Suppressor macrophage (primary cell): ENCODE measurements at places on chromosomes 16 and 17.

DNA sequence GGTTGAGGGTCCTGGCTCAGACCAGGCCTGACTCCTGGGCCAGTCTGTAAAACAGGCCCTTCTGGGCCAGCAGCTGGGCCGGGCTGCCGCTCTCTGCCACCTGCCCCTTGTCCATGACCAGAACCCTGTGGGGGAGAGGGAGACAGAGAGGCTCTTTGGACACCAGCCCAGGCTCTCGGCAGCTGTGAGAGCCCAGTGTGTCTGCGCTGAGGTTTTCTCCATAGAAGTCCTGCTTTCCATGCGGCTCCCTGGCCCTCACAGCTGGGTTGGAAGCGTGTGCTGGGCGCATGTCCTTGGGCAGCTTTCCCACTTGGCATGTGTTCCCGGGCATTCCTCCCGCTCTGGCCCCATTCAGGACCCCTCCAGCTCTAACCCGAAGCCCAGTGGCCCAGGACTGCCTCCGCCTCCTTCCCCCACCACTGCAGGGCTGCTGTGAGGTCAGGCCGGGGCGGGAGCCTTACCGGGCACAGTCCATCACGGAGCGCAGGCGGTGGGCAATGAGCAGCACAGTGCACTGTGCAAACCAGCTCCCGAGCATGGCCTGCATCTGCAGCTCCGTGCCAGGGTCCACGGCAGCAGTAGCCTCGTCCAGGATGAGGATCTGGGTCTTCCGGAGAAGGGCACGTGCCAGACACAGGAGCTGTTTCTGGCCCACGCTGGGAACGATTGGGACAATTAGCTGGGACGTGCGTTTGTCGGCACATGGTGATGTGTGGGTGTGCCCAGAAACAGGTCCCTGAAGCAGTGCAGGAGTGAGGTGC, 73.0 kb downstream of the ABCC6 start:
- DNase-seq: no peak

- no peak for DNase-seq
Measured at GRCh38 chr16:6483469-6484033, 849.1 kb upstream of the RBFOX1 start.

- peak; percentile 89 for DNase-seq
Measured at GRCh38 chr16:2473999-2474876, 689 bp upstream of the TBC1D24 start.

- DNase-seq: no peak
Measured at GRCh38 chr16:69476920-69477443, 52.6 kb downstream of the CYB5B start.

DNA sequence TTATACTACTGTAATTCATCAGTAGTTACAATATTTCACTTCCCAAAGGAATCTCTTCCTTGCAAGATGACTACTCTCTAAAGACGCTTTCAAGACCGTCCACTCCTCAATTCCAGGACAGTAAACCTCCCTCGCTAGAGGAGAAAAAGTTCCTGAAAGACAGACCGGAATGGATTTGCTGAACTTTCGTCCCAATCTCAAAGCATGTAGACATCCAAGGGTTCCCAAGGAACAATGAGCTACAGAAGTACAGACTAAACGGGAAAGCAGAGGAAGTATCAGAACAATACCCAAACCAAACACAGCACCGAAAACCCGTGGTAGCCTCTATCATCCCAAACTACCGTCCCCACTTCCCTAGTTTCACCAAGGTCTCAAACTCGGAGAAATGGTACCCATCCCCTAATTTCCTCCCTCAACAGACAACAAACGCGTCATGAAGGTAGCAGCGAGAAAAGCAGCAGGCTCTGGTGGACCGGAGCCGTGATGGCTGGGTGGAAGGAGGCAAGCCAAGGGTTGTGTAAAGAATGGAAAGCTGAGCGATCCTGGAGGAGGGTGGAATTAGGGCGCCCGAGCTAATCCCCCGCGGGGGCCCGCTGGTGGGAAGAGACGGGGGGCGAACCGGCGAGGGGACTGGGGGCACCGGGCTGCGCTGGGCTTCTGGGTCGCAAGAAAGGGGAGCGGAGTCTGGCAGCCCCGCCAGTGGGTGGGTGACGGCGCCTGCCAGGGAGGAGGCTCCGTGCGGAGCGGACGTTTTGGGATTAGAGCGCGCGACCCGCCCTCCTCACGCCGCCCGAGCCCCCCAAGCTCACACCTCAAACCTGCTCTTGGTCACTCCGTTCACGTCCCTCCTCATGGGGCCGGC, 647 bp downstream of the FBXL20 start:
- DNase-seq: peak; percentile 53

GRCh38 chr17:29933379-29933778, 3.4 kb upstream of the SSH2 start:
- DNase-seq: peak; percentile 17

- no peak for DNase-seq
Measured at GRCh38 chr16:1335996-1336395, 2.6 kb downstream of the BAIAP3 start.

GRCh38 chr17:17590141-17590751, 1.3 kb downstream of the PEMT start:
- no peak for DNase-seq

DNA sequence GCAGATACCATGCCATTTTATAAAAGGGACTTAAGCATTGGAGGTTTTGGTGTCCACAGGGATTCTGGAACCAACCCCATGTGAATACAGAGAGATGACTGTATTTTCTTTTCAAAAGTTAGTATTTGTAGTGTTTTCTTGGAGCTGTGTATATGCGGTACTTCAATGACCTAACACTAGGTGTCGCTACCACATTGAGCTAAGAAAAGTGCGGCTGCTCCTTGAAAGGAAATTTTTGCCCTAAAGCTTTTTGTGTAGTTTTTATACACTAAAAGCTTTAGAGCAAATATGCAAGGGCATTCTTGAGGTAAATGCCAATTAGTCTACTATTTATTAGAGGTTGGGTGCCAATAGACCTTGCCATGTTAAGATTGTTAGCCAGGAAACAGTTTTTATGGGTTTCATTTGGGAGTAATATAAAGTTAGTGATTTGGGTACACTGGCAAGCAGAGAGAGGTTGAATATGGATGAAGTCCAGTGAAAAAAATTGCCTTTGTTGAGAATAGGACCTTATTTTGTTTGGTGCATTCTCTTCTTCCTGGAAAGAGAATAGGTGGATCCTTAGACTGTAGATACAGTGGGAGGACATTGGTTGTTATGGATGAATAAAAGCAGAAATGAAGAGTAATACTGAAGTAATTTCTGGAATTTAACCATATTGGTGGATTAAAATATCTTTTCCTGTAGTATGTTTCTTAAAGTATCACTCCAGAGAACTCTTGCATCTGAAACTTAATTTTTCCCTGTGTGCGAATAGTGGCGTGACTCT, 43.3 kb downstream of the BCAS3 start:
- DNase-seq: peak; percentile 67

DNA sequence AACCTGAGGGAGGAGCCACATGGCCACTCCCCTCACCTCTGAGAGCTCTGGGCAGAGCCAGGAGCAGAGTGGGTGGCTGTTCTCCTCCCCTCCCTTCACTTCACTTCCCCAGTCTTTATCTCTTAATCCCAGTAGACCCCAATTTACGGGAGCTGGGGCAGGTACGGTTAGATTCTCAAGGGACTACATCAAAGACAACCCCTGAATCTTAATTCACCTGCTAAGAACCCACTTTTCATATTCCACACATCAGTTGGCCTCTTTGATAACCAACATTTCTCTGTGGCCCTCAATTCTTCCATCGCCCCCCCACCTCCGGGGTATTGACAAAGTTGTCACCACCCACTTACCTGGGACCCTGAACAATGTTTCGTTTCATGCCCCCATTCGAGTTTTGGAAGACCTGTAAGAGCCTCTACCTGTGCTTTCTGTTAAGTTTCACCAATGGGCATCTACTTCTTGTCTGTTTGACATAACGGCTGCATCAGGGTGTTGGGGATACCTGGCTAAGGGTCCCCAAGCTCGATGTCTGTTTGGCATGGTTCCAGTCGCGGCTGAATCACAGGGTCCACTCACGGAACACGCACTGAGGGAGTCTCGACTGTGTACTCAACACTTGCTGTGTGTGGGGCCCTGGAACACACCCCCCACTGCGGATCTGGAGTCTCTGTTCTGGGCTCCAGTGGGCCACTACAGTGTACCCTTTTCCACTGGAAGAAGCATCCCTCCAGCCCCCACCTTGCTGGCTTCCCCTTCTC, 27.8 kb downstream of the SLC38A8 start:
- no peak for DNase-seq

DNA sequence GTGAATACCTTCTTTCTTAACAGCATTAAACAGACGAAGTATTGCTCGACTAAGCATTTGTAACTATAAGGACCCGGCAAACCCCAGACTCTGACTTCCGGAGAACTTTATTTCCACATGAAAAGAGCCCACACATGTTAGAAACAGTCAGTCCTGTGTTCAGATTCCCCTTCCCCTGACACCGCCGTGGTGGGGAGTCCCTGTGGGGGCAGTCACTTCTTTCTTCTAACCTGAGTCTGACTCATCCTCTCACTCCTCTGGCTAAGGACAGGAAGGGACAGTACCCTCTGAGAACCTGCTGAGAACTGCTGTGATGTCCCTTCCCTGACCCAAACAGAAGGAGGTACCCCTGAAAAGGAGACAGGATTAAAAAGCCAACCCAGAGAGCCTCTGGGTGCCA, 165.1 kb downstream of the XYLT1 start:
- no peak for DNase-seq

DNA sequence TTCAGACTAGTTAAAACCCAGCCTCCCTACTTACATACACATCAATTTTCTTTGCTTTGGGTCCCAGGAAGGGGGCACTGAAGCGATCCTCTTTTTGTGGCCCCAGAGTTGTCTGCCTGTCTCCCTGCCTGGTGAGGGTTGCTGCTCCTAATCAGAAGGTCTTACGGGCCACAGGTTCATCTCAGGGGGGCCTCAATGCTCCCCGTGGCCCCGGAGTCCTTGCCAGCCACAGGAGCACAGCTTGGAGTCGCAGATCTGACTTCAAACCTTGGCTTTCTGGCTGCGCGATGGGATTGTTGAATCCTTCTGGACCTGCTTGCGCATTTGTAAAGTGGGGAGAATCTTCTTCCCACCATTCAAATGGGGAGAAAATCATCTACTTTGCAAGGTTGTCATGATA, 44.8 kb upstream of the MYH10 start:
- no peak for DNase-seq

DNA sequence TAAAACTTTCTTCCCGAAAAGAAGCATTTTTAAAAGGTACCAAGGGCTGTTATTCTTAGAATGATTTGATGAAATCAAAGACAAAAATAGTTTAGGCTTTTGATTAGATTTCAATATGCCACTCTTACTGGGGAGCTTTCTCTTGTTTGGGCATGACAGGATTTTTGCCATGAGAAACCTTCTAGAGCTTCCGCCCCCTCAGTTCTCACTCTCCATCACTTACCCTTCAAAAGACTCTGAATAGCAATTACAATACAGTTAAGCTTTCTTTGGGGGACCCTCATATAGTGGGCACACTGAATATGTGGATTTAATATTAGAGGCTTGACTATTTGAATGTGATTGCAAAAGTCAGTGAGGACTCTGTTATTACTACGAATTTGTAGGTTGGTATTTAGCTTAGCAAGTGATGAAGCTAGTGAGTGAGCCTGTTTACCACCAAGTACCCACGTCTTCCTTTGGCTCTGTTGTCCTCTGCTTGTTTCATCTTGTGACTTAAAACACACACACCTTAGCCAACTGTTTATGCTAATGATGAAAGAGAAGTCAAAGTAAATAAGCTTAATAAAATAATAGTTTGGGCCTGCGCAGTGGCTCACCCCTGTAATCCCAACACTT, 158.7 kb upstream of the TBX2 start:
- no peak for DNase-seq

- no peak for DNase-seq
Measured at GRCh38 chr17:19755821-19756510, 7.9 kb upstream of the ALDH3A1 start.

GRCh38 chr17:47855737-47856136, 4.8 kb upstream of the SP6 start:
- no peak for DNase-seq

DNA sequence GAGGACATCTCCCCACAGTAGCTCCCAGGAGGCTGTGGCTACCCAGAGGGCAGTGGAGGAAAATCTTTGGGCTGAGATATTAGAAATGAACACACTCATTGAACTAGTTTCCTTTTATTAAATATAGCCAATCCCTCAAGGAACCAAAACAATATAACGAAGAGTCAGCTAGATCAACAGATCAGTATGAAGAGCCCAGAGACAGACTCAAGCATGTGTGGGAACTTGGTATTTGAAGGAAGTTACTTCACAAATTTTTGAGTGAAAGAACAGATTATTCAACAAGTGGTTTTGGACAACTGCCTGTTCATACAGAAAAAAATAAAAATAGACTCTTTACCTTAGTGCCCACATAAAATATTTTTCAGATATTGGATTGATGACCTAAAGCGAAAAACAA, 183.6 kb upstream of the PMFBP1 start:
- no peak for DNase-seq

DNA sequence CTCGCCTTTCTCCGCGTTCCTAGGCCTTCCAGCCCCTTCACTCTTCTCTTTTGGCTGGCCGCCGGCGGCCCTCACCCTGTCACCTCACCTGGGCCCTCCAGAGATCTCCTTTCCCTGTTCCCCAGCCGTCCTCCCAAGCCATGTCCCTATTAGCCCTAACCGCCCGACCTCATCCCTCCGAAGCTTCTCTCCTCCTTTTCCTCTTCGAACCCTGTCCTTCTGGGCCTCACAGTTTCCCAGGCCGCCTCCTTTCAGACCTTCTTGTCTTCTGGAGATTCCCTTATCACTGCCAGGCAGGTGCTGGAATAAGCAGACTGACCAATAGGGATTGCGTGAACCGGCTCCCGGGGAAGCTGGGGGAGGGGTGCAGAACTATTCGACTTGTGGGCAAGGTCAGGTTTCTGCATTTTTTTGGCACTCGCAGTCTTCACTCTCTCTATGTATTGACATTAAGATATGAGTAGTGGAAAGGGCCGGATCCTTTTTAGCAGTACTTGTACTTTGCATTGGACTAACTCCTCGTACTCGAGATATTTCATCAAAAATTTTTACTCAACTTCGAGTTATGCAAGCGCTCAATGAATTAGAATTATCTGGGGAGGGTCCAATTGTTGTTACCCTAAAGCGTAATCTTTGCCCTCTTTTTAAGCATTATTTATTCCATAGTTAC, 690 bp downstream of the RHOT1 start:
- DNase-seq: peak; percentile 68

GRCh38 chr17:32488177-32488542, 1.4 kb downstream of the CDK5R1 start:
- DNase-seq: no peak

GRCh38 chr17:55215711-55216110, 49.0 kb upstream of the HLF start:
- no peak for DNase-seq

DNA sequence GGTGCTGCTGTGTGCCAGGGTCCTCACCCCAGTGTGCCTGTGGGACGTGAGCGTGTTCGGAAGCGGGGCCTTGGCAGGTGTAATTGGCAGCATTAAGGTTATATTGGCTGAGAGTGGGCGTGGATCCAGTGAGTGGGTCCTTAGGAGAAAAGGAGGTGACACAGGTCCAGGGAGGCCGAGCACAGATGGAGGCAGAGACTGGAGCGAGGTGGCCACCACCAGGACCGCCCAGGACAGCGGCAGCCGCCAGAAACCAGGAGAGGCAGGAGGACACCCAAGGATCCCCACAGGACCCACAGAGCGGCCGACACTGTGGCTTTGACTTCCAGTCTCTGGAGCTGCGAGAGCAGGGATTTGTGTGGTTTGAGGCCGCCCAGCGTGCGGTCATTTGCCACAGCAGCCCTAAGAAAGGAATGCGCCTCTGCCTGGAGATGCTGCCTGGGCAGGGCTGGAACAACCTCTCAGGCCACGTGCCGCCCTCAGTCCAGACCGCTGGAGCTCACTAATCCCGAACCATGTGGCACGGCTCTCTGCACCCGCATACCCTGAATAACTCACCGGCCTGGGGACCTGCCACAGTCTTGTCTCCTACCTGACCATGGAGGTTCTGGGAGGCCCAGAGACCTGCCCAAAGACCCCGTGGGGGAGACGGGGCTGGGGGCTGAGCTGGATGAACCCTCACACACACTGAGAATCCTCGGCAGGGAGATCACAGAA, 45.4 kb downstream of the SOX8 start:
- DNase-seq: no peak
